Stimulated activated CD4-positive, alpha-beta T cell treated with anti-CD3 and anti-CD28 coated beads, Interleukin-12 subunit alpha, Interleukin-12 subunit beta, amount 100 ng/mL, for 4 hours (primary cell): ENCODE measurements at places on chromosomes 12 and 14.
A peak's percentile ranks its signal among the peaks of the same experiment; 100 is the strongest.

GRCh38 chr14:105087963-105088811 is 23.0 kb upstream of the GPR132 start:
- no peak for DNase-seq

- no peak for DNase-seq
Measured at GRCh38 chr14:56270921-56271320, 152.7 kb downstream of the PELI2 start.

DNA sequence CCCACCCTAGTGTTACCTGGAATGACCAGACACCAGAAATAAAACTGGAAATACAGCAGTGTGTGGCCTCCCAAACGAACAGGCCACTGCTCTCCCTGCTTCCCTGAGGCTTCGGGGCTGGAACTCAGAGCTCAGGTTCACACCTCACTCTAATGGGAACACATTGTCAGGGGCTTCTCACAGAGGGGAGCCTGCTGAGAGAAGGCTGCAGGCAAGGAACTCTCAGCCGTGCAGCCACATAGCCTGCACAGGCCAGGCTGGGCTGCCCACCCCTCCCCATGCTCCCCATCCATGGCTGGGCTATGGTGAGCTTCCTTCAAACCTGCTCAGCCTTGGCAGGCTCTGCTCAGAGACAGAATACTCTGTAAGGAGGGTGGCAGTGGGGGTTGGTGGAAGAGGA is 302.5 kb downstream of the EMP1 start:
- no peak for DNase-seq

DNA sequence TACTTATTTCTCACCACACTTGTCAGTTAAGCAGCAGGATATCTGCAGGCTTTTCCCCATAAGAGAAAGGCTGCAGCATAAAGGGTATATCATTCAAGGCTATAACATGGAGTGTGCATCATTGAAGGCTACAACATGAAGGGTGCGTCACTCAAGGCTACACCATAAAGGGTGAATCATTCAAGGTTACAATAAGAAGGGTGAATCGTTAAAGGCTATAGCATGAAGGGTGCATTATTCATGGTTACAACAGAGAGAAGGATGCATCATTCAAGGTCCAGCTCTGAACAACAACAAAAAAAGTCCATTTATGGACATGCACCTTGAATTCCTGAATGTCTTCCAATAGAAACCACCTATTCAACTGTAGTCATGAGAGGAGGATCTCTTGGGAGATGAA is 32.8 kb upstream of the LUM start:
- no peak for DNase-seq

- DNase-seq = no peak
Measured at GRCh38 chr12:121390856-121391255, 9.1 kb upstream of the RNF34 start.

DNA sequence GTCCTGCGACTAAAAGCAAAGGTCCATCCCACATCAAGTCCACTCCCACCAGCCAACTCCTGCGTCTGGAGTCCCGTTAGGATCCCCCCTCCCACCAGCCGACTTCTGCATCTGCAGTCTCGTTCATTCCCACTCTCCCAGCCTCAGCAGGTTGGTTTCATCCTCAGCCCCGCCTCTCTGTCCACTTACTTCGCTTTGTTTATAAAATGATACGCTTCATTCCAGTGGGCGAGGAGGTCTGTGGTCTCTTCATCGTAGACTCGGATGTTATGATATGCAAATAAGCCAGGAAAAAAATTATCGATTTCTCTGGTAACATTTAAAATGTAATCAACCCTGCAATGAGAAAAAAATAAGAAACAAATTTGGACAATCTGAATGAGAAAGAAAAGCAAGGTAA is 56.8 kb downstream of the SSH1 start:
- no peak for DNase-seq

- peak; percentile 34 for DNase-seq
Measured at GRCh38 chr12:113479590-113480335, 8.1 kb upstream of the LHX5 start.

DNA sequence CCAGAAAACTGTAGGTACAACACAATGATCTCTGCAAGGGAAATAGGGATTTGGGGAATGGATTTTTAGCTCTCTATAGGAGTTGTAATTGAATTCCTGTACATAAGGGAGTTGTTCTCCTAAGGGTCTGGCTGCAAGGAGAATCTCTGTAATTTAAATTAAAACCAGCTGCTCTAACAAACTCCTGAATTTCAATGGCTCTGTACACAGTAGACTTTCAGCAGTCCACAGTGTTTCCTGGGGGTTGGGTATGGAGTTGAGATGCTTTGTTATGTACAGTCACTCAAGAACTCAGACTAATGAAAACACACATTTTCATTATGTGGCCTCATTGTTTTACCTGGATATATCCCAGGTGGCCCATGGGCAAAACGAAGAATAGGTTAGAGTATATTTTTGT is 93.2 kb downstream of the NAV3 start:
- DNase-seq = no peak

DNA sequence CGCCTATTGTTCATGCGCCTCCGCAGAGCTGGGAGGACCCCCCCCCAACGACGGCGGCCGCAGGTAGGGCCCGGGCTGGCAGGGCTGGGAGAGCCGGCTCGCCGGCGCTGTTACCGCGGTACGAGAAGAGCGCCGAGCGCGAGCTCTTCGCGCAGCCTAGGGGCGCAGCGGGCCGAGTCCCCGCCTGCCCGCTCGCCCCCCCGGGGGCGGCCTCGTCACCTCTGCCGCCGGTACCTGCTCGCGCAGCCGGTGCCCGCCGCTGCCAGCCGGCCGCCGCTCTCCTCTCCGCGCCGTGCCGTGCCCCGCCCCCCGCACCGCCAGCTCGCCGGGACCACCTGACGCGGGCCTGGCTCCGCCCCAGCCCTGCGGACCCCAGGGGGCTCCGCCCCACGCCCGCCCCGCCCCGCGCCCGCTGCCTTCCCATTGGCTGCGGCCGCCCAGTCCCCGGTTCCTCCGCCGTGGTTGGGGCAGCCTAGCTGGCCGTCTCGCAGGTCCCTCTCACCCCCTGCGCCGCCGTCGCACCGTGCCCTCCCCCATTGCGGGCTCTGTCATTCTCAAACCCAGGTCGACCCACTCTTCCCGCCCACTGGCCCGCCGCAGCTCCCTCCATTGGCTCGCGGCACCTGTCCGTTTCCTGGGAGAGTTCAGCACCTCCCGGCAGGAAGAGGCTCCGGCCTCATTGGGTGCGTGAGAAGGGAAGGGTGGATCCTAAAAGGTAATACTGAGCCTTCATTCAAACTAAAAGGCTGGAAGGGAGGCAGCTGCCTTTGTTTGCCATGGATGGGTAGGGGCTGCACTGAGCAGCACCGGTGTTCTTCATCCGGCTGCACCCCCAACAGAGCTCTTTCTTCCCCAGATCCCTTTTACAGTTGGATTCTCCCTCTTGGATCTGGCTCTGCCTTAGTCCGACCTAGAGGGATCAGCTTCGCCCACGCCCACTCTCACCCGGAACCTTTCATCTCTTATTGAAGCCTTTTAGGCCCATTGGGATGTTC is at the start of gene MAP3K9:
TSS of gene MAP3K9 (minus strand) at position 289 of the 995 bp plus-strand sequence. CDS start 342 bp downstream, outside the sequence.
- peak; percentile 91 for DNase-seq

- no peak for DNase-seq
Measured at GRCh38 chr12:59070322-59070933, 150.1 kb upstream of the LRIG3 start.

GRCh38 chr14:103770500-103770899 is 54.9 kb downstream of the ZFYVE21 start:
- no peak for DNase-seq

- DNase-seq = no peak
Measured at GRCh38 chr12:79174626-79175025, 310.1 kb downstream of the SYT1 start.

DNA sequence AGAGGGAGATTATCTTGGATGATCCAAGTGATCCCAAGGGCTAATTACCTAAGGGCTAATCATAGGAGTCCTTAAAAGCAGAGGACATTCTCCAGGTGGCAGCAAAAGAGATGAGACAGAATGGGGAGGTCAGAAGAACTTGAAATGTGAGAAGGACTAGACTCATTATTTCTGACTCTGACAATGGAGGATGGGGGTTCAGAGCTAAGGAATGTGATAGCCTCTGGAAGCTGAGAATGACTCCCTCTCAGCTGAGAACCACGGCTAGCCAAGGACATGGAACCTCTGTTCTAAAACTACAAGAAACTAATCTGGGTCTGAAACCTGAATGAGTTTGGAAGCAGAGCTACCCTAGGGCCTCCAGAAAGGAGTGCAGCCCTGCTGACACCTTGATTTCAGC is 35.6 kb upstream of the ANKS1B start:
- DNase-seq = no peak

GRCh38 chr14:88044776-88045446 is 40.0 kb downstream of the GPR65 start:
- no peak for DNase-seq

DNA sequence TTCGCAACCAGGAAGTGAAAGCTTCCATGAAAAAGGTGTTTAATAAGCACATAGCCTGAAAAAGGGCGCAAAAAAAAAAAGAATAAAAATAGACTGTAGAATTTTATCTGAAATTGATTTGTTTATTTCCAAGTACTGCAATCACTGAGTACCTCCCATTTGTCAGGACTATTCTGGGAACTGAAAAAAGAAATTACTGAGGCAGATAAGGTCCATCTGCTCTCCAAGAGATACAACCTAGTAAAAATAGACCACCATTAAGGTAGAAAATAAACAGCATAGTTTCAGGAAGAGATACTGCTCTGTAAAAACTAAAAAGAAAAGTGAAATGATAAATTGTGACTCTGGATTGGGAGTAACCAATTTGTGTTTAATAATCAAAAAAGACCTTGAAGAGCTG is 24.7 kb downstream of the OR4N2 start:
- DNase-seq = no peak

DNA sequence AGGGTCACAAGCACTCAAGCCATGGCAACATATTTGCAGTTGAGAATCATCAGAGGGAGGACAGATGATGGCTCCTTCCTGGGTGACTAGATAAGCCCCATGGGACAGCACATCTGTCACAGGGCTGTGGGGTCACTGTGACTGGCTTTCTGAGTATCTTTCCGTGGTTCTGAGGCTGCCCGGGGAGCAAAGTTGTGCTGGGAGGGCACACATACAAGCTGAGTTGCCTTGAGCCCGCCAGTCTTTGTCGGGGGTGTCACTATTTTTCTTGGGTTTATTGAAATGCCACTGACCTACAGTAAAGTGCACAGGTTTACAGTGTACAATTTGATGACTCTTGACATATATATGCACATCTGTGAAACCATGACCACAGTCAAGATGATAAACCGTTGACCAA is 17.2 kb upstream of the KIF26A start:
- no peak for DNase-seq

DNA sequence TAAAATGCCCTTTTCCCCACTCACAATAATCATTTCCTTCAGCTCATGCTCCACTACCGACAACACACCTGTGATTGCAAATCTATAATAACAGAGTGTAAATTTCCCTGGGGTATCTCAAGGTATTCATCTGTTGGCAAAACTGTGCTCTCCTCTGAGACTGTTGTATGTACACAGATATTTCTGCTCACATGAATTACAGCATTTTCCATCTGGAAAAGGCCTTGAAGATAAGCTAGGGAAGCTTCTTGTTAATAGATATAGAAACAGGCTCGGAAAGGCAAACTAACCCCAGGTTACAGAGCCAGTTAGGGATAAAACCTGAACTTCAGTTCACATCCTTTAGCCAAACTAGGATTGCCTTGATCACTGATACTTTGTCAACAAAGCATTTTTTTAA is 210.4 kb upstream of the KRR1 start:
- DNase-seq = no peak

DNA sequence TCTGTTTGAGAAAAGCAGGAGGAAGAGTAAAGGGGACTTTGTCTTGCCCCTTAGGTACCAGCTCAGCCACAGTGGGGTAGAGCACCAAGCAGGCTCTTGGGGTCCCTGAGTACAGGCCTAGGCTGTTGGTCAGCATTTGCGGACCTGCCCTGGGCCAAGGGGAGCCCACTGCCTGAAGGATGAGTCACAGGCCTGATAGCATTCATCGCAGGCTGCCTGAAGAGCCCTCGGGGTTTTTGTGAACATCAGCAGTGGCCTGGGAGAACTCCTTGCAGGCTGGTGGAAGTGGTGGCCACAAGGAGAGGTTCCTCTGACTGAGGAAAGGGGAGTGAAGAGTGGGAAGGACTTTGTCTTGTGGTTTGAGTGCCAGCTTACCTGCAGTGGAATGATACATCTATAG is 25.0 kb upstream of the P2RX7 start:
- DNase-seq = no peak

DNA sequence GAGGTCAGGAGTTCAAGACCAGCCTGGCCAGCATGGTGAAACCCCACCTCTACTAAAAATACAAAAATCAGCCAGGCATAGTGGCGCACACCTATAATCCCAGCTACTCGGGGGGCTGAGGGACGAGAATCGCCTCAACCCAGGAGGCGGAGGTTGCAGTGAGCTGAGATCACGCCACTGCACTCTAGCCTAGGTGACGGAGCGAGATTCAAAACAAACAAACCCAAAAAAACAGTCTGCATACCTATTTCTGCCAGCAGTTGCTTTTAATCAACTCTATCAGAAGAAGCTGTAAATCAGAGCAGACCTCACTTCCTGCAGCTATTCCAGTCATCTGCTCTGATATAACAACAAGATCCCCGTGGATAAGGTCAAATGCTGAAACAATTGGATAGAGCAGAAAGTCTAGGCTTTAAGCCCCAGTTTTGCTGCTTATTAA is 50.5 kb downstream of the LIMA1 start:
- DNase-seq = no peak

GRCh38 chr12:52539821-52540173 is 13.1 kb downstream of the KRT71 start:
- DNase-seq = no peak

DNA sequence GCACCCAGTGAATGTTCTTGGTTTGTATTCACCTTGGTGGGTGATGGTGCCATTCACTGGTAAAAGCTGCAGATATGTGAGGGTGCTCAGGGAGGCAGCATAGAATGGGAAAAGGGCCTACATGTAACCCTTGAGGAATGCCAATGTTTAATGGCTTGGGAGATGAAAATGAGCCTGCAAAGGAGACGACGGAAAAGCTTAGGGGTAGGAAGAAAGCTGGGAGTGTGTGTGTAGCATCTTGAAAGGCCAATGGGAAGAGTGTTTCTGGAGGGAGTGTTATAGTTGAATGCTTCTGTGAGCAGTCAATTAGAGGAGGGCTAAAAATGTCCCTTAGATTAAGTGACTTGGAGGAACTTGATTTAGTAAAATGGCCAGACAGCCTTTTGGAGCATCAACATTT is 24.9 kb downstream of the PPM1A start:
- DNase-seq = no peak

- peak; percentile 56 for DNase-seq
Measured at GRCh38 chr12:108803428-108804105, 53.8 kb downstream of the SSH1 start.

GRCh38 chr12:666766-667308 is 3.6 kb upstream of the NINJ2 start:
- DNase-seq = no peak

GRCh38 chr14:93121030-93121834 is 5.5 kb upstream of the ITPK1 start:
- no peak for DNase-seq

- no peak for DNase-seq
Measured at GRCh38 chr12:122944605-122945592, 21.4 kb downstream of the ABCB9 start.
